ENCODE measurements at places on chromosomes 4 and X.

DNA sequence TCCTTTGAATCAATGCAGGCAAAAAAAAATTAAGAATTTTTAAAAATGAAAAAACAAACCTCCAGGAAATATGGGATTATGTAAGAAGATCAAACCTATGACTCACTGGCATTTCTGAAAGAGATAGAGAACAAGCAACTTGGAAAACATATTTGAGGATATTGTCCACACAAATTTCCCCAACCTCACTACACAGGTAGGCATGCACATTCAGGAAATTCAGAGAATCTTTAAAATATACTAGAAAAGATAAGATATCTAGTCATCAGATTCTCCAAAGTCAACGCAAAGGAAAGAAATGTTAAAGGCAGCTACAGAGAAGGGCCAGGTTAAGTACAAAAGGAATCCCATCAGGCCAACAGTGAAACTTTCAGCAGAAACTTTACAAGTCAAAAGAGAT lies 85.6 kb downstream of the ANTXR2 start:
- DNase-seq: no peak

DNA sequence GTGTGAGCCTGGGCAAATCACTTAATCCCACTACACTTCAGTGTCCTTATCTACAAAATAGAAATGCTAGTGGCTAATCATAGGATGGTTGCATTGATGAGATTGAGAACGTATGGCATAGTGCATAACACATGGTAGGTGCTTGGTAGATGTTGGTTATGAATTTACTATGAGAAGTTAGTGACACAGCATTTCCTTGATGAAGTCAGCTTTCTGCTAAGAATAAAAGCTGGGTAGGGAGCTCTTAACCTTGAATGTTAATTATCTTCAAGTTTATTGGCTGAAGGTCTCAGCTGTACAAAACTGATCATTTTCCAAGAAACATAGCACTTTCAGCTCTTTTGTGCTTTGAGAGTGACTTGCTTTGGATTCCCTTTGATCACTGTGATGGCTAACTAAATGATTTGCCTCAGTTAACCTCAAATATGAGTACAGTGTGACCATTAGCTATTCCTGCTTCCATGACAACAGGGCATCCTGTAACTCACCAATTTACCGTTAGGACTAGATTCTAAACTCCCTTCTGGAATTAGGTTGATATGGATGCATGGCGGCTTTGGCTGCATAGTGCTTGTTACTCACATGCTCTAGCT lies 17.8 kb downstream of the PDK3 start:
- no peak for DNase-seq

GRCh38 chr4:13956947-13957346 lies 329.4 kb upstream of the BOD1L1 start:
- no peak for DNase-seq

GRCh38 chr4:137576446-137576845 lies 44.2 kb upstream of the PCDH18 start:
- DNase-seq: no peak

- peak; percentile 76 for DNase-seq
Observed at GRCh38 chr4:2843941-2844584, 419 bp downstream of the ADD1 start.
